Right atrium auricular region (tissue), 2 donors: ENCODE measurements at places on chromosomes 4 and X.

DNA sequence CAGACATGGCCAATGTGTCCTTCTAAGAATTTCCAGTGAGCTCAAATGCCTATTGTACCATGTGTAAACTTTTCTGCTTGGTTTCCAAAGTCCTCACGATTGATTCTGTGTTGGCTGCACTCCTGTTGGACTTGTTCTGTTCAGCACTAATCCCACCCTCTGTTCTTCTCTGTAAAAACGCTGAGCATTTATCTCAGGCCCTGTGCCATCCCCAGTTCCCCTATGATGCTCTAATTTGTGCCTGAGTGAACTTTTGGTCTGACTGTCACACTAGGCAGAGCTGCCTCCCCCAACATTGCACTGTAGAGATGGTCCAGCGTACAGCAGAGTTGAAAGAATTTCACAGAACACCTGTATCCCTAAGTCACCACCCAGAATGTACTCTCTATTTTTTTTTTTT, 76.1 kb upstream of the STS start:
- H3K36me3 ChIP-seq, result no peaks in the 10 kb centered on the region
- H3K27ac ChIP-seq, result no peak overlapping the region
- H3K4me3 ChIP-seq, result no peak overlapping the region

DNA sequence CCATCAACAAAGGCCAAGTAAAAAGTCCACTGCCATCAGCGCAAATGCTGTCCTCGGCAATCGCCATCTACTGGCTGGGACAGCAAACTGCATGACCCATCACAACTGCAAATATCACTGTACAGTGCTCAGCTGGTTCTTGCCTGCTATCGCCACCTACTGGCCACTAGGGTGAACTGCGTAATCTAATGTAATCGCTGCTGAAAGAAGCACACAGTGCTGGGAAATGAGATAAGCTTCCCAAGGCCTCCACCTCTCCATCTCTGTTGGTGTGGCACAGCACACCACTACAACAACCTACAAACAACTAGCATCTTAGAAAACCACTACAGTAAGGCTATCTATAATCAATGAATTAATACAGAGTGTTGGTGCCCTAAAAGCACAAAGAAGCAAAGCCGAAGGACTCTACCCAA, 298.3 kb downstream of the TEX13A start:
- H3K4me3 ChIP-seq, result no peak overlapping the region
- no peaks in the 10 kb centered on the region for H3K27me3 ChIP-seq
- H3K4me1 ChIP-seq, result no peaks in the 10 kb centered on the region
- no peaks in the 10 kb centered on the region for H3K36me3 ChIP-seq

DNA sequence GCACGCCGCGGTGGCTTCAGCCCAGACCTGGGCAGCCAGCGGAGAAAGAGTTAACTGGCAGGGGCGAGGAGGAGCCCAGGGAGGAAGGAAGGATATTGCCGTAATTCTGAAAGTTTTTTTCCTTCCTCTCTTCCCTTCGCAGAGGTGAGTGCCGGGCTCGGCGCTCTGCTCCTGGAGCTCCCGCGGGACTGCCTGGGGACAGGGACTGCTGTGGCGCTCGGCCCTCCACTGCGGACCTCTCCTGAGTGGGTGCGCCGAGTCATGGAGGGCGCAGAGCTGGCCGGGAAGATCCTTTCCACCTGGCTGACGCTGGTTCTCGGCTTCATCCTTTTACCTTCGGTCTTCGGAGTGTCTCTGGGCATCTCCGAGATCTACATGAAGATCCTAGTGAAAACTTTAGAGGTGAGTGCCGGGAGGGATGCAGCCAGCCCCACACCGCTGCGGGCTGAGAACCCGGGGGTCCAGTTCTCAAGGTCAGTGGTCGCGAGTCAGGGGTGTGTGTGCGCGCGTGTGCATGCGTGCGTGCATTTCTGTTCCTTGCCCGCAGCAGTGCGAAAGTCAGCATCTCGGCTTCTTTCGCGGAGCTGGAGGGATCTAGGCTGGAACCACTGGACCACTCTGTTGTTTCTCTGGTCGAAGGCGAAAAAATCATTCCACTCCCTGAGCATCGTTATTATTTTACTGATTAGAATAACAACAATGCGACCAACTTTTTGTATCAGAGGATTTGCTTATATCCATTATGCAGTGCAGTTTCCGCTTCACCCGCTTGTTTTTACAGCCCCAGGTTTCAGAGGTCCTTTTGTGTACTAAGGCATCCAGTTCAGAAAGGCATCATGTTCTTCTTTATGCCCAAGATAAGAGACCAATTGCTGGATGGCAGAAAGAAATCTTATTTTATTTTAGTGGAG, 709 bp downstream of the GPAT3 start:
- no peak for DNase-seq
- H3K27ac ChIP-seq, result peak overlapping the region; percentile 89
- peak overlapping the region; percentile 72 for H3K4me3 ChIP-seq
- H3K4me1 ChIP-seq, result peaks cover 18% of the 10 kb centered on the region
- H3K27me3 ChIP-seq, result no peaks in the 10 kb centered on the region
- H3K36me3 ChIP-seq, result no peaks in the 10 kb centered on the region

DNA sequence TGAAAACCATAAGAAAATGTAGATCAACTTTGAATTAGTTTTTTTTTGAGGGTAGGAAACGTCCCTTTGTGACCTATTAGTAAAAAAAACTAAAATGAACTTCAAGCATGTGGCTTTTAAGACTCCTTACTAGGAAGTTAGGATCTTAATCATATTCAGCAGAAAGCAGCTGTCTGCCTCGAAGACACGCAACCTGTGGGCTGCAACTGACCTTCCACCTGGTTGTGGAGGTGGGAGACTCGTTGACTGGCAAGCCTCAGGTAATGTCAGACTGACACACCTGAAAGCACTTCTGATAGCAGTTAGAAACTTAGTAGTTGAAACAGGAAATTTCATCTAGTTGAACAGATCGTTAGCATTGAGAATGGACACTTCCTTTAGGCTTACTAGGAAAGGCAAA, 37.4 kb downstream of the CCNG2 start:
- H3K4me1 ChIP-seq, result no peaks in the 10 kb centered on the region
- H3K27ac ChIP-seq, result no peak overlapping the region
- DNase-seq, result no peak

GRCh38 chr4:167956676-167957075, 135.7 kb upstream of the ANXA10 start:
- H3K4me3 ChIP-seq, result no peak overlapping the region
- H3K27me3 ChIP-seq, result no peaks in the 10 kb centered on the region
- H3K27ac ChIP-seq, result no peak overlapping the region
- H3K4me1 ChIP-seq, result no peaks in the 10 kb centered on the region
- no peaks in the 10 kb centered on the region for H3K36me3 ChIP-seq

DNA sequence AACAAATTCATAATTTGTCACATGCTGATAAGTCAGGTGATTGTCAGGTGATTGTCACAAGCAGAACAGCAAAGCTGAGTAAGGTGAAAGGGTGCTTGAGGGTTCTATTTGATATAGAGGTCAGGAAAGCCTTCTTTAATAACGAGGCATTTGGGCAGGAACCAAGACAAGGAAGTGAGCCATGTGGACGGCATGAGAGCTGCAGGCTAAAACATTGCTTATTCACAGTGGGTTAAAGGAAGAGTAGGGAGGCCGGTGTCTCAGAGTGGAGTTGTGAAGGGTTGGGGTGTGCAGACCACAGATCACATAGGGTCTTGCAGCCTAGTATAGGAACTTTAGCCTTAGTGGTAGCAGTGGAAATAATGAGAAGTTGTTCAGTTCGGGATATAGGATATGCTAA, 31.3 kb upstream of the CYP2U1 start:
- no peak for DNase-seq
- H3K36me3 ChIP-seq, result no peaks in the 10 kb centered on the region
- peaks cover 11% of the 10 kb centered on the region for H3K4me1 ChIP-seq
- no peak overlapping the region for H3K27ac ChIP-seq
- H3K27me3 ChIP-seq, result no peaks in the 10 kb centered on the region

- no peak overlapping the region for H3K27ac ChIP-seq
- H3K27me3 ChIP-seq, result no peaks in the 10 kb centered on the region
- H3K4me1 ChIP-seq, result no peaks in the 10 kb centered on the region
- DNase-seq, result no peak
- H3K36me3 ChIP-seq, result peaks cover 17% of the 10 kb centered on the region
Observed at GRCh38 chrX:119017077-119017476, 42.7 kb downstream of the LONRF3 start.
